Activated CD8-positive, alpha-beta memory T cell treated with anti-CD3 and anti-CD28 coated beads for 1 hour (primary cell): ENCODE measurements at places on chromosomes 12 and 14.
A peak's percentile ranks its signal among the peaks of the same experiment; 100 is the strongest.

DNA sequence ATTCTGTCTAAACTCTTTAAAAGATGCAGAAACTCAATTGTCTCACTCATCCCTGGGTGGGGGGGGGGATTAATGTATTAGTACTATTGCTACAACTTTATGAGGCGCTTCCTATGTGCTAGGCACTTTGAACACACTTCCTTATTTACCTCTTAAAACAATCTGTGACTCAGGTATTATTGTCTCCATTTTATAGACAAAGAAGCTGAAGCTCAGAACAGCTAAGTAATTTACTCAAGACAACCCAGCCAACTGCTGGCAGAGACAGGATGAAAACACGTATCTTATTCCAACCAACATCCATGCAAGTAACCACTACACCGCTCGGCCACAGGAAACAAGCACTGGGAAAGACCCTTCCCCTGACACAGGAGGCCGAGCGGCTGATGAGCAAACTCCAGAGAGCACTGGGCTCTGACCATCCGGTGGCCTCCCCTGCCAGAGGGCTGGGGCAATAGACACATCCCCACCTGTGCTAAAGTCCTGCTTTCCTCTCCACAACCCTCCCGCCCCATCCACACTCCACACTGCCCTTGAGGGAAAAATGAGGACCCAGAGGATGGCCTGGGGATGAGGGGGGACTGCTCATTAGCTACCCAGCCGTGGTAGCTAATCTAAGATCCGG is 244.2 kb downstream of the DPF3 start:
- DNase-seq, result no peak

DNA sequence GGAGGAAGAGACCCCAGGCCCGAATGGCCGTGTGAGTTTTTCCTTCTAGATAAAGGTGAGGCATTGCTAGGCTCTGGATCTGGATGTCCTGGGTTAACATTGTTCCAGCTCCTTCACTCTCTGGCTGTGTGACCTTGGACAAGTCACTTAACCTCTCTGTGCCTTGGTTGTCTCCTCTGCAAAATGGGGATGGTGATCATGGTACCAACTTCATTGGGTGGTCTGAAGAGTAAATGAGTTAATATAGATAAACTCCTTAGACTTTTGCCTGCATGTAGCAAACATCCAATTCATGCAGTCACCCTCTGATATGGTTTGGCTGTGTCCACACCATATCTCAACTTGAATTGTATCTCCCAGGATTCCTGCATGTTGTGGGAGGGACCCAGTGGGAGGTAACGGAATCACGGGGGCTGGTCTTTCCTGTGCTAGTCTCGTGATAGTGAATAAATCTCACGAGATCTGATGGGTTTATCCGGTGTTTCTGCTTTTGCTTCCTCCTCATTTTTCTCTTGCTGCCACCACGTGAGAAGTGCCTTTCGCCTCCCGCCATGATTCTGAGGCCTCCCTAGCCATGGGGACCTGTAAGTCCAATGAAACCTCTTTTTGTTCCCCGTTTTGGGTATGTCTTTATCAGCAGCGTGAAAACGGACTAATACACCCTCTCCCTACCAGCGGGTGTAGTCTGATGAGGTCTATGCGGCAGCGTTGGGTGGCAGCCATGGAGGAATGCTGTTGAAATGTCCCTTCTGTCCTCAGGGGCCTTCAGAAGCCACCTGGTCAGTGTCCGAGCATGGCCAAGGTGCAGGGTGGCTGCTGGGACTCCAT is 256.1 kb downstream of the GLT1D1 start:
- no peak for DNase-seq

- no peak for DNase-seq
Observed at GRCh38 chr12:2288471-2288870, 235.7 kb downstream of the CACNA1C start.

DNA sequence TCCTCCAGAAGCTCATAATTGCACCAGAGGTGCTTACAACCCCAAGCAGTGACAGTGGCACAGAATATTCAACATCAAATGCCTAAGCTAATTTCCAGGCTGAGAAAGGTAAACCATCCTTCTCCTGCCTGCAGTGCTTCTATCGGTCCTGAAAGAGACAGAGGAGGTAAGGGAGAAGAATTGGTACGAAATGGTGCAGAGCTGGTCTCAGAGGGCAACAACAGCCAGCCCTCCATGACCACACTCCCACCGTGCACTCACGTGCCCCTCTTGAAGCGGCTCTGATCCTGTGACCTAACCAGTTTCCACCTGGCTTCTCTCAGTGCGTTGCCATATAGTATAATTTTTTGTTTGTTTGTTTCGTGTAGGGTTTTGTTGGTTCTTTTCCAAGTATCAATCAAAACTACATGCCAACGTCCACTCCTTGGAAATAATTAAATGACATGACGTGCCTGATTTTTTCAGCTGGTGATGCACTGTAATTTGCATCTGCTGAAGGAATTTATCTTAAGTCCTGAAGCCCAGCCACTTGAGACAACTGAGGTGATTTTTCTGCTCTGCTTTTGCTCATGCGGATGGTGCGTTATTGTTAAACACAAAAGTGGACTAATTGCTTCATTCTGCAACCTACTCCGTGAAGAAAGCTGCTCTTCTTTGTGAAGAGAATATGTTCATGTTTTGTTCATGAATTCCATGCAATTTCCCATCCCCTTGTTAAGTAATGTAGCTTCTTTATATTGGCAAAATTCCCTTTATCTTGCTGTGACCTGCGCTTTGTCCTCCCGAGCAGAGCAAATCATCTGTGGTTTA is 1.3 kb upstream of the ATP2A2 start:
- no peak for DNase-seq

GRCh38 chr14:69247676-69248440 is 12.1 kb upstream of the GALNT16 start:
- DNase-seq, result no peak

GRCh38 chr12:26239122-26239851 is 43.9 kb downstream of the SSPN start:
- no peak for DNase-seq

GRCh38 chr14:23589606-23590005 is 11.0 kb upstream of the JPH4 start:
- no peak for DNase-seq

DNA sequence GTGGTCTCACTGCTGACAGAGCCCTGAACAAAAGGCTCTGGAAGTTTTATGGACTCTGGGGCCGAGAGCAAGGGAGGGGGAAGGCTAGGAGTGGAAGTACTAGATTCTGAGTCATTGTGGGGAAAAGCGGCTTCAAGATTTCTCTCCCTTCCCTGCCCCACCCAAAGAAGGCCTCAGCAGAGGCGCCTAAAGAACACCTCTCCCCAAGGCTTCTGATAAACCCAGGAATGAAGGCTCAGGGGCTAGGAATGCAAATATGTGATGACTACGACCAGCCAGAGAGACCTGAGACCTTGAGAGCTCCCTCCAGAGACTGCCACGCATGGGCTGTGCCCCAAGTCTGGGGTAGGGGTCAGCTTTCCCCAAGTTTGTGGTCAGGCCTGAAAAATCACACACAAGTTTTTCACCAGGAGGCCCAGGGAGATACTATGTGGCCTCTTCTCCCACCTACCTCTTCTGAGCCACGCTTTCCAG is 130.7 kb upstream of the HIF1A start:
- DNase-seq, result no peak

DNA sequence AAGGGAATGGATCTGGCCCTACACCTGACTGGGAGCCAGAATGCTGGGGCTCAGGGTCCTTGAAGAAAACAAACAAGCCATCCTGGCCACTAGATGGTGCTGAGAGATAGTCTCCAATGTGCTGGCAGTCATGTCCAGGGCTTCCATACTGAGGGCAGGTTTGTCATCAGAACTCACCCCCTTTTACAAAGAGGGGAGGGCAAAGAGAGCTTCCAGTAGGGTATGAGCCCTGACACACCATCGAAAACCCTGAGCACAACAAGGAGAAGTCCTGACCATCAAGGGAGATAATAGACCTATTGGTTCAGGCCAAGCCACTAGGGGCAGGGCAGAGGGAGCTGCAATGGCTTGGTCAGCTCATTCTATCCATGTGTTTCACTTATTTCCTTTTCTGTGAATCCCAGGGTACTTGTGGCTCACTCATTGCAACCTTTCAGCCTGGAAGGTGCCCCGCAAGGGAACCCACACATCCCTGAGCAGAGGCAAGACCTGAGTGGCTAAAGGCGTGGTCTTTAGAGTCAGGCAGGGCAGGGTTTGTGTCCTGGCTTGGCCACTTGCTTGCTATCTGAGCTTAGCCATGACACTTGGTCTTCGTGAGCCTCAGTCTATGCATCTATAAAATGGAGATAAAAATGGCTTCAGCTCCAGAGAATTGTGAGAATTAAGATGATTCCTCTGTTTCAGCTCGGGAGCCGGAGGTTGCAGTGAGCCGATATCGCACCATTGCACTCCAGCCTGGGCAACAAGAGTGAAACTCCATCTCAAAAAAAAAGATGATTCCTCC is 6.2 kb upstream of the PLEKHH1 start:
- DNase-seq, result no peak

GRCh38 chr14:71290960-71291466 is 383.8 kb downstream of the PCNX1 start:
- DNase-seq, result no peak

DNA sequence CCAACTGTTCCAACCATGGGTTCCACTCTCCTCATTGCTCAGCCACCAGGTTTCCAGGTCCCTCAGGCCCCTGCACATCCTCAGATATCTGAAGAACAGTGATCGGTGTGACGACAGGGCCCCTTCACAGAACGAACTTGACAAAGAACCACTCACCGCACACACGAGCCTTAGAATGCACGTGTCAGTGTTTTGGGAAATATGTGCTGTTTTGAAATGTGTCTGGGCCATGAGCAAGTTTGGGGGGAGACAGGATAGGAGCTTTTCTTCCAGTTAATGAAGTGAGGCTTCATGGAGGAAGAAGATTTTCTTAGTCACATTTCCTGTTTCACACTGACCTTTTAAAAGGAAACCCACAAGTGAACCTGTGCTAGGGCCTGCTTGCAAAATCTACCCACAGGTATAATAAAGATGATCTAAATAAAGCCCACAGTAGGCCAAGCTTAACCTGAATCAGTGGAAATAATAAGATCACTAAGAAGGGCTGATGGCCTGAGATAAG is 58.6 kb downstream of the ZFP36L1 start:
- peak; percentile 24 for DNase-seq

- no peak for DNase-seq
Observed at GRCh38 chr12:82407481-82407880, 49.2 kb downstream of the METTL25 start.
